ENCODE measurements at places on chromosomes 12 and 14.

GRCh38 chr12:106663385-106663784 is 80.6 kb downstream of the RFX4 start:
- no peak for DNase-seq

DNA sequence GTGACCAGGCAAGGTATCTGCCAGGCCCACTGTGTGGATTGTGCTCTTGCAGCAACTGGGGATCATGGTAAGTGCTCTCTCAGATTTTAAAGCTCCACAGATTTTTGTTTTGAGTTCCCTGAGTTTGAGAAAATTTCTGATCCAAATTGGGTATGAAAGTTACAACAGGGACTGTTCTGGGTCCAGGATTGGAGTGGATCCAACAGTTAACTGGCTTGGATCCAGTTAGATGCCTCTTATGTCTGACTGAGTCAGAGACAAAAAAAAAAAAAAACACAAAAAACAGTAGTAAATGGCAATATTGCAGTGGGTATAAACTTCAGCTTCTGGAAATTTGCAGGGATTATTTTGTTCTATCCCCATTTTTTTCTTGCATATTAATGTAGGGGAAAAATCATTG is 598.8 kb downstream of the C12orf50 start:
- no peak for DNase-seq

DNA sequence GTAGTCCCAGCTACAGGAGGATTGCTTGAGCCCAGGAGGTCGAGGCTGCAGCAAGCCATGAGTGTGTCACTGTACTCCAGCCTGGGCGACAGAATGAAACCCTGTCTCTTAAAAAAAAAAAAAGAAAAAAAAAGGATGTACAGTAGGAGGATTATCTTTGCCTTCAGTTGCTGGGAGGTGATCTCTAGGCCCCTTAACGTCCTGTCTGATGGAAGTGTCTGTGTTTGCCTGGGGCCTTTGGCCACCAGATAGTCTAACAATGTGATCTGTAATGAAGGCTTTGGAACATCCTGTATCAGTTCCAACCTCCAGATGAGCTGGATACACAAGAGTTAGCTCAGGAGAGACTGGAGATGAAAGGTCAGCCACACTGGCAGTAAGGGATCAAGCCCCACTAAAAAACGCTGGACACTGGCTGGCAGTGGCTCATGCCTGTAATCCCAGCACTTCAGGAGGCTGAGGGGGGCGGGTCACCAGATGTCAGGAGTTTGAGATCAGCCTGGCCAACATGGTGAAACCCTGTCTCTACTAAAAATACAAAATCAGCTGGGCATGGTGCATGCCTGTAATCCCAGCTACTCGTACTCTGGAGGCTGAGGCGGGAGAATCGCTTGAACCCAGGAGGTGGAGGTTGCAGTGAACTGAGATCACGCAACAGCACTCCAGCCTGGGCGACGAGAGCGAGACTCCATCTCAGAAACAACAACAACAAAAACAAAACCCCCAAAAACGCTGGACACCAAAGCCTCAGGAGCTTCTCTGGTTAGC is 19.0 kb upstream of the HNF1A start:
- DNase-seq = no peak

DNA sequence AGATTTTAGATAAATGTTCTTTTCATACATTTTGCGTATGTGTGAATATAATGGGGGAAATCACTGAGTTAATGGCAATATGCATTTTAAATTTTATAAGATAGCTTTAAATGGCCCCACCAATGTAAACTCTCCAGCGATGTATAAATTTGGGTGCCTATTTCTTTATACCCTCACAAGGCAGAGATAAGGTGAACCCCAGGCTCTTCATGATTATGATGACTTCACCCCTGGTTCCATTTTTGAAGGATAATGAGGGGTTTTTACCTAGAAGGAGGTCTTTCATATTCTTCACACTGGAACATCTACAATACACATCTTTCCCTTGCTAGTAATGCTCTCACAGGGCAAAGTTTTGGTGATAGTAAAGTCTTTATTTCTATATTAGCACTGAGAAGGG is 35.2 kb downstream of the KLRG1 start:
- DNase-seq = no peak

- no peak for DNase-seq
Measured at GRCh38 chr12:59716043-59716442, 120.2 kb downstream of the SLC16A7 start.

DNA sequence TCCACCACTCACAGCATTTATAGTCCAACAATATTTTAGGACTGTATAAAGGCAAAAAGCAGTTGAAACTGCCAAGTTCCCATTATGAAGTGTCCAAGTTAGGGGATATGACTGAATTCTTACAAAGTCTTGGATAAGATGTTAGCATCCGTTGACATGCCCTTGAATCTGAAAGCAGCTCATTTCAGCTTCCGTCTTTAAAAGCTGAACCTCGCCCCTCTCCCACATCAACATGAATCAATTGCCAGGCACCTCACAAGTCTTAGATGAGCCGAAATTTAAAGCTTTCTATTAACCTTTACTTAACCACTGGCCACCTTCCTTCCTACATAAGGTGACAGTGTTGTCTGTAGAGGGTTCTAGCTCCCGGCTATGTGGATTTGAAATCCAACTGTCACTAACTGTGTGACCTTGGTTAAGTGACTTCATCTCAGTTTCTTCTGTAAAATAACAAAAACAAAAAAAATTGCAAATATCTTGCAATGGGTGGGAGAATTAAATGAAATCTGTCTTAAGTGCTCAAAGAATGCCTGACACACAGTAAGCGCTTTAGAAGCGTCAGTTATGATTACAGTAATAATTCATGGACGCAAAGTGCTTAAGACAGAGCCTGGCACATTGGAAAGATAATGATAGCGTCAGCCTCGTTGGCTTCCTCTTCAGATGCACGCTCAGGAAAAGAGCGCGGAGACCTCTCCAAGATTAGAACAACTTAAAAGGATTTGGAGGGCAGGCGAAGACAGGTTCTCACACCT is 1.2 kb downstream of the PPP1CC start:
- peak; percentile 72 for DNase-seq

- peak; percentile 53 for DNase-seq
Measured at GRCh38 chr12:56709759-56710376, 15.2 kb downstream of the NACA start.

GRCh38 chr14:63962906-63963305 is 110.1 kb downstream of the SYNE2 start:
- DNase-seq = no peak

DNA sequence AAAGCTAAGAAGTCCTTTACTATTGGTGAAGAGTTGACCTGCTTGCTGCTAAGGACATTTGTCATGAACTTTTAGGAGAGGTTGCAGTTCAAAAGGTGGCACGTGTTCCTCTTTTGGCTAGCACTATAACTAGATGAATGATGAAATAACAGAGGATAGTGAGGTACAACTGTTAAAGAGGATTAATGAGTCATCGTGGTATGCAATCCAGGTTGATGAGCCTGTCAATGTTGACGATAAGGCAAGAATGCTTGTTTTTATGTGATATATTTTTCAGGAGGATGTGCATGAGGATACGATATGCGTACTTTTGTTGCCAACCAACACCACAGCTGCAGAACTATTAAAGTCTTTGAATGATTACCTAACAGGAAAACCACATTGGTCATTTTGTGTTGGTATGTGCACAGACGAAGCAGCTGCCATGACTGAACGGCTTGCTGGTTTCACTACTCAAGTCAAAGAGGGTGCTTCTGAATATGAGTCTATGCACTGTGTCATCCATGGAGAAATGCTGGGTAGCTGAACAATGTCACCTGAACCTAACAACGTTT is 10.6 kb downstream of the CEP128 start:
- peak; percentile 63 for DNase-seq

- DNase-seq = no peak
Measured at GRCh38 chr12:90729736-90730135, 225.2 kb downstream of the CCER1 start.

- DNase-seq = no peak
Measured at GRCh38 chr14:34111953-34112352, 161.1 kb upstream of the EGLN3 start.

GRCh38 chr14:39417014-39417413 is 15.2 kb downstream of the FBXO33 start:
- DNase-seq = no peak

DNA sequence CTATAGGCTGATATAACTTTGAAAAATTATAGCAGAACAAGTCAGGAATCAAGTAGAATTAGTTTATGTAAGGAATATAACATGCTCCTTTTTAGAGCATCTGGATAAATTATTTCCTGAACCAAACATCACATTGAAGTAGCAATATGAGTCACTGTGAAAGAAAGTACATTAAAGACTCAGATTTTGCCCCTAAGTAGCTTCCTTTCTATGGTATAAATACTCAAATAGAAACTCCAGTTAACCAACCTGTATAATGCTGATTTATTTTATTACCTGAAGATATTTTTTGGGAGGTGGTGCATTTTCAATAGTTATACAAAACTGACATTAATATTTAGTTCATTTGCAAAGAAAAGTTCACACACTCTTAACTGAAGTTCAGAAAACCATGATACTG is 312.1 kb downstream of the ITPR2 start:
- DNase-seq = no peak

GRCh38 chr12:112962561-112962960 is 15.8 kb upstream of the OAS2 start:
- DNase-seq = no peak

DNA sequence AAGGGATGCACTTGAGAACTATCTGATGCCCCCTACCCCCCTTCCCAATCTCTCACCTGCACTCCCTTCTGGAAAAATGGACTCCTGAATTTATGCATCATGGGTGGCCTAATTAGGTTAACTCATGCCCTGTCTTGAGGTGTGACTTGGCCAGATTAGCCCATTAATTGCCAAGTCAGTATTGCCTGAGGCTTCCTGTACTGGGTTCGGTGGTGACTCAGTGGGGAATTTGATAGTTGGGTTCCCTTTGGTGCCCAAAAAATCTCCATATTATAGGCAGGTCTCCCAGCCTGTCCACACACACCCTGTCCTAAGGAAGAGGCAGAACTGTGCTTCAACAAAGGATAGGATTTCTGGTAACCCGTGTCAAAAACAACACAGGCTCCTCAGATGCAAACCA is 146.1 kb downstream of the CHST11 start:
- peak; percentile 25 for DNase-seq

DNA sequence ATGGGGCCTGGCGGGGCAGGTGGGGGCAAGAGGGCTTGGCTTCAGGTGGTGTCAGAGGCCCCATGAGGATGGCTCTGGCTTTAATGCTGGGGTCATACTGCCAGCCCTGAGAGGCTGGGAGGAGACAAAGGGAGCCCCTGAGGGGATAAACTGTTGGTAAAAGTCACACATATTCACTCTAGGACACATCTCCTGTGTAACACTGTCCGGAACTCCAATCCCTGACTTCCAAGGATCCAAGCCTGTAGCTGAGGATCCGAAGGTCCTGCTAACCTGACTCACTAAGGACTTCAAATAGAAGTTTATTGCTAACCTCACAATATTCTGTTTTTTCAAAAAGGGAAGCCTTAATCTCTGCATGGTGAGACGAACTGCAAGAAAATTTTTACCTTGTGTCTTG is 39.2 kb upstream of the GPR68 start:
- DNase-seq = no peak

- DNase-seq = no peak
Measured at GRCh38 chr14:78341827-78342389, 171.7 kb downstream of the NRXN3 start.

Measured in suppressor macrophage (primary cell).